Tibial nerve (tissue), 4 donors: ENCODE measurements at places on chromosomes 3 and 15.

DNA sequence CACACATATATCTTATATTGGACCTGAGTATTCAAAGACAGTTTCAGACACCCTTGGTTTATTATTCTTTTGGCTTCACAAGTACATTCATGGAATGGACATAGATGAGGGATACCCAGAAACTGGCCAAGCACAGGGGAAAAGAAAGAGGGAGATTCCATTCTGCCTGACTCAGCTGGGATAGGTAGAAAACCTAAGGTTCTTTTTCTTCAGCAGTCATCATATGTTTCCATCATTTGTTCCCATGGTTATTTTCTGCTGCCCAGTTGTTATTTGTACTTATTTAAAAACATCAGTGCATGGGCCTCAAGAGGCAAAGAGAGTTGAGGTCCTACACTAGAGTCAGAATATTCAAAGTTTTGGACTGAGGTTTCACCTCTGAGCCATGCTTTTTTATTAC, 91.8 kb downstream of the FILIP1L start:
- no peak for DNase-seq
- no peak overlapping the region for H3K4me3 ChIP-seq
- no peak overlapping the region for H3K27ac ChIP-seq

GRCh38 chr3:145017959-145018358, 1046.3 kb downstream of the DIPK2A start:
- H3K27me3 ChIP-seq: no peaks in the 10 kb centered on the region
- no peaks in the 10 kb centered on the region for H3K4me1 ChIP-seq
- no peak for DNase-seq
- H3K4me3 ChIP-seq: no peak overlapping the region
- no peak overlapping the region for H3K27ac ChIP-seq

DNA sequence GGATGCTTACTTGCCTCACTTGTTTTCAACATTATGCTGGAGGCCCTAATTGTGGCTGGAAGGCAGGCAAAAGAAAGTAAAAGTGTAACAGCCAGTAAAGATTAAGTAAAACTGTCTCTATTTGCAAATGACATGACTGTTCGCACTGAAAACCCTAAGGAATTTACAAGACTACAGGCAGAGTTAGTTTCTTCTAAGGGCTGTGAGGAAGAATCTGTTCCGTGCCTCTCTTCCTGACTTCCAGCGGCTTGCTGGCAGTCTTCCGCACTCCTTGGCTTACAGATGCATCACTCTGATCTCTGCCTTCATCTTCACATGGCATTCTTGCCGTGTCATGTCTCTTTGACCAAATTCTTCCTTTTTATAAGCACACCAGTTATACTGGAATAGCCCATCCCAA, 86.1 kb downstream of the DLG1 start:
- H3K4me3 ChIP-seq: no peak overlapping the region
- no peaks in the 10 kb centered on the region for H3K27me3 ChIP-seq
- no peak overlapping the region for H3K27ac ChIP-seq
- no peak for DNase-seq
- H3K36me3 ChIP-seq: no peaks in the 10 kb centered on the region

DNA sequence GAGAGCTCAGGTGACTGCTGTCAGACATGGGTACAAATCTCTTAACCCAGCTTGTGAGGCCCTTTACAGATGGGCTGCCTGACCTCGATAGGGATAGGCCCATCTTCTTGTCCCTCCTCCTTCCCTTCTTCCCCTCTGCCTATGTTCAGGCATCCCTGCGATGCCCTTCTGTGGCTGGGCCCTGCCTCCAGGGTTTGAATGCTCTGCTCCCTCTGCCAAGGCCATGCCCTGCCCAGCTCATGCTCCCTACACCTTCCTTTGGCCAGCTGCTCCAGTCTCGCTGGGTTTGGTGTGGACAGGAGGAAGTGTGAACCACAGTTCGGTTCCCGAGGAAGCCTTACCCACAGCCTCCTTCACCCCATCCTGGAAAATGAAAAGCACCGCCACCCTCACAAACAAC, 4.3 kb downstream of the FYCO1 start:
- no peaks in the 10 kb centered on the region for H3K36me3 ChIP-seq
- H3K27ac ChIP-seq: no peak overlapping the region
- H3K27me3 ChIP-seq: no peaks in the 10 kb centered on the region
- DNase-seq: no peak

DNA sequence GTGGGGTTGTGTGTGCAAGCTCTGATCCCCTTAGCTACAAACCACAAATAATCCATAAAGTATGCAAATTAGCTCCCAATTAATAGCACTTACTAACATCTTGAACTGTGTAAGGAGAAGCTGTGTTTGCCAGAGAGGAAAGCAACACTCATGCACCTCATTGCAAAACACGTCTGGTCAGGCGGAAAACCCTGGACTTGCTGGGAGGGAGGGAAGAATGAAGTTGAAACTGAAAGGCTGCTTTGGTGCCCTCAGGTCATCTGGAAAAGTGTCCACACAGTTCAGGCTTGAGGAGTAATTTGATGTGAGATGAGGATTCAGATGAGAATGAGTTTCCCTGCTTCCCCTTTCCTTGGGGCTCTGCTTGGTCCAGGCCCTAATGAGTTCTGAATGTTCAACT, 185.5 kb upstream of the ANKRD28 start:
- H3K4me3 ChIP-seq: no peak overlapping the region
- H3K27ac ChIP-seq: peak overlapping the region; percentile 75
- no peaks in the 10 kb centered on the region for H3K4me1 ChIP-seq
- H3K27me3 ChIP-seq: no peaks in the 10 kb centered on the region
